ENCODE measurements at places on chromosomes 7 and 10.

DNA sequence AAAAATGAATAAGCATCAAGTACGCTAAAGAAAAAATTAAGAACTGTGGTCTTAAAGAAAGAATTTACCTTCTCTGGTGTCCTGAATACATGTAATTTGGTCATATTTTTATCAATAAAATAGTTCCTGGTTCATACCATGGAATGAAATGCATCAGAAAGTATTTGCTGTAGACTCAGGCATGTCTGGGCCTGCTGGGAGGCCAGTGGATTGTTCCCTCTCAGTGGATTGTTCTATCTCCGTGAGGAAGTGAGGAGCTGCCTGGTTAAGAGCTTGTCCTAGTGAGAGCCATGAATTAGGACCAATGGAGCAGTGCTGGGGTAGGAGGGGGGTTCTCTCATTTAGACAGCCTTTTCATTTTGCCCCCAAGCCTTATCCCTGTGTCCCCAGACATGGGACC is 211.7 kb upstream of the HABP2 start:
- DNase-seq, result no peak

- no peak for DNase-seq
These were observed 962 bp downstream of the ZKSCAN1 start for GRCh38 chr7:100016215-100016901.

- DNase-seq, result no peak
These were observed 100.9 kb downstream of the FOXL3 start for GRCh38 chr7:390761-391410.

DNA sequence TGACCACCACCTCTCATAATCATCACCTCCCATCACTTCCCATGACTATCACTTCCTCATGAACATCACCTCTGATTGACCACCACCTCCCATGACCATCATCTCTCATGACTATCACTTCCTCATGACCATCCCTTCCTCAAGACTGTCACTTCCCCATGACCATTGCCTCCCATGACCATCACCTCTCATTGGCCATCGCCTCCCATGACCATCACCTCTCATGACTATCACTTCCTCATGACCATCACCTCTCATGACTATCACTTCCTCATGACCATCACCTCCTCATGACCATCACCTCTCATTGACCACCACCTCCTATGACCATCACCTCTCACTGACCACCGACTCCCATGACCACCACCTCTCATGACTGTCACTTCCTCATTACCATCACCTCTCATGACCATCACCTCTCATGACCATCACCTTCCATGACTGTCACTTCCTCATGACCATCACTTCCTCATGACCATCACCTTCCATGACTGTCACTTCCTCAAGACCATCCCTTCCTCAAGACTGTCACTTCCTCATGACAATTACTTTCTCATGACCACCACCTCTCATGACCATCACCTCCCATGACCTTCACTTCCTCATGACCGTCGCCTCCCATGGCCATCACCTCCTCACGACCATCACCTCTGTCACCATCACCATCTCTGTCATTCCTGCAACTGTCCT is 51.6 kb downstream of the PDGFA start:
- DNase-seq, result no peak

GRCh38 chr10:77244286-77244685 is 393.3 kb downstream of the KCNMA1 start:
- DNase-seq, result no peak

- DNase-seq, result no peak
These were observed 14.3 kb downstream of the EFCAB10 start for GRCh38 chr7:105567024-105567423.

DNA sequence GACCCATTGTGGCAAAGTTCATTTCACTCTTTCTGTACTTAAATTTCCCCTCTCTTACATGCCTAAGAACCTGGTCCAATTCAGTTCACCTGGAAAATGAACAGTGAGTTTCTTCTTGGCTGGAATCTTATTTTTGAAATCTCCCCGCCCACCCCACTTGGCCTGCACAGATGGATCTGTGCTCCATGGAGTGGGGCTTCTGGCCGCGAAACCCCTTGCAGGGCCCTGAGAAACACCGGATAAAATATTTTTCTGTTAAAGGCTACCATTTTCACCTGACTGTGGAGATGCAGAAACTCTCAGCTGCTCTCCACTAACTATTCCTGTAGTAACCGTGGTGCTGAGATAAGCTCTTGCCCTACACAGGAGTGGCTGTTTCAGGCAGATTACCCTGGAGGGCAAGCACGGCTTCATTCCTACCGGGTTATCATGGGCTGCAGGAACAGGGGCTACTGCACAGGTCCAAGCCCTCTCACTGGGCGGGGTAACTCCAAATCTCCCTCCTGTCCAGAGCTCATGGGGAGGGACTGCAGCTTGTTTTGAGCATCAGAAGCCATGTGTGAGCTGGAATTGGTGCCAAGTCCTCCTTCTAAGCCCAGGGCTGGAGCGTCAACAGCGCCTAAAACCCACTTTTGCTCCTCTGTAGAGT is 118.9 kb downstream of the PRPF18 start:
- no peak for DNase-seq

DNA sequence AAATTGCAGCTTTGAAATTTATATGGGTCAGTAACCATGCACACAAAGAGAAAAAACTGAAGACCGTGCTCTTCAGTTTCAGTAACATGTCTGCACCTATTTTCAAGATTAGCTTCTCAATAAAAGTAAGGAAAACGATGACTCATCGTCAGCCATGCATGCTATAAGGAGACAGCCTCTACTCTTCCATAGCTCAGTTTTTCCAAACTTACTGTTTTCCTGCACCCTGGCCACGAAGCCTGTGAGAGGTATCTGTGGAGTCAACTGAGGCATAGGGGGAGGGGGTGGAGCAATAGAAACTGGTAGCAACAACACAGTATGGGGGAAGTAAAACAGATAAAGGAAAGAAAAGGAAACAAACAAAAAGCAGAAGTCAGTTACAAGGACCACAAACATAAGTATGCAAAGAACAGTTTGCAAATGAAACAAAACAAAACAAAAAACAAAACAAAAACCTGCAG is 58.0 kb downstream of the PDSS1 start:
- no peak for DNase-seq

DNA sequence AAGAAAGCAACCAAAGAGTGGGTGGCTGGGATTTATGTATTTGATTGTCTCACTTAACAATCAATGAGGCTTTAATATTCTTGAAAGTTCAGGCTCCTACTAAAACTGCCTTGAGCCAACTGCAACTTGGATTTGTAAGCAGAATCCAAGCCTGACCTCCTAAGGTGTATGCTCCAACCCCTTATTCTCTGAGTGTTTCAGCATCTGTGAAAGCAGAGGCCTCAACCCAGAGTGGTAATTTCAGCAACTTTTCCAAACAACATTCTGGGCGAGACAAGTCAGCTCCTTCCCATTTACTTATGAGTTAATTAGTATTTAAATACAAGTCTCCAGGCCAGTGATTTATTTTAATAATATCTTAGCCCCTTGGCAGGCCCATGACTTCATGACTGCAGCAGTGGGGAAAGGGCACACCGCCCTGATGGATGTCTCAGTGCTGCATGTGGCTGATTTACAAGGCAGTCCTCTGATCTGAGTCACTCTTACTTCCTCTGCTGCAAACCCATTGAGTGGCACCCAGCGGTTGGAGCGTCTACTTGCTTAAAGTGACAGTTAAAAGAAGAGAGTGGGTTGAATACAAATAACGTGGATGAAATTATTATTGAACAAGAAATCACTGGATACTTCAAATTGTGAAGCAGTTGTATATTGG is 209.1 kb downstream of the TRIL start:
- no peak for DNase-seq

GRCh38 chr7:1639532-1640175 is 30.4 kb upstream of the ELFN1 start:
- no peak for DNase-seq

- DNase-seq, result peak; percentile 85
These were observed 12.3 kb upstream of the OGA start for GRCh38 chr10:101830322-101831168.

GRCh38 chr7:35007768-35008167 is 29.5 kb downstream of the DPY19L1 start:
- DNase-seq, result no peak

- no peak for DNase-seq
These were observed 390.6 kb downstream of the SDK1 start for GRCh38 chr7:3691478-3692158.

DNA sequence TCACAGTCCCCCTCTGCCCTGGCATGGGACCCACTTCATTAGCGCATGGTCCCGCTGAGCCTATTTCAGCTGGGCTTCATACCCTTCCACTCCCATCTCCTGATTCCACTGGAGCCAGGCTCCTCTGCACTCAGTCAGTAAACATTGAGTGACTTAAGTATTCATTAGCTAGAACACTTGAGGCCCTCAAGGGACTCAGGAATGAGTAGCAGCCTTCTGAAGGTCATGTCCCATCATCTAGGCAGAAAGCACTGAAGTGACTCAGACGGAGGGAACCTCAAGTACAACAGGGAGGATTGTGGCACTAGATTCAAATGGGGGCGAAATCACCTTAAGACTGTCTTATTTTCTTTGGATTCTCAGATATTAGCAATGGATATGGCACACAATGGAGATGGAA is 186.6 kb upstream of the INHBA start:
- DNase-seq, result no peak

GRCh38 chr10:13503745-13504463 is 24.9 kb downstream of the BEND7 start:
- DNase-seq, result no peak

DNA sequence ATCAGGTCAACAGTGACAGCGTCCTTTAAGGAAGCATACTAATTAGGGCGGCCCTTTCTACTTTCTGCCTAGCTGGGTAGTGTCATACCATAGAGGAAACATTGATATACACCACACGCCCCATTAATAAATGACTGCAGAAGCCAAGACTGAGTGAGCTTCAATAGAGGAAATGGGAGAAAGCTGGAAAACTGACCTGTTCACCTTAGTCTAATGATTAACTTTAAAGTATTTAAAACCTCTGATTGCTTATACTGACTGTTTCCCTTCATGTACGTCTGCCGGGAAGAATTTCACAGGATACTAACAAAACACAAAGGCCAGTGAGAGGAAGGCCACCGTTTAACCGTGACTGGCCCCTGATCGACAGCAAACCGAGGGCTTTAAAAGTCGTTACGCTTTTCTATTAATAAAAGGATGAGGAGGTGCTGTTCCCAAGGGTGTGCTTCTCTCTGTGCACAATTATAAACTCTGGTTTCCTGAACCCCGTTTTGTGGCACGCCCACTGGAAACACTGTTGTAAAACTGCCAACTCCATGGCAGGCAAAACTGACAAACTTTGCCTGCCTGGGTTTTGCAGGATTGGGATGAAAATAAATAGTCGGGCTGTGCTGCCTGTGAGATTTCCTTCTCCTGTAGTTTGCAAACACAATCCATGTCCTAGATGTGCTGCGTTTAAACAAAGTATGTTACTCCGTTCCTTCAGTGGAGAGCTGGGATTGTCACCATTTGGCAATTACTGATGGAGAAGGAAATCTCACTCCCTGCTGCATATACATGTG is 137.6 kb downstream of the NRP1 start:
- no peak for DNase-seq

DNA sequence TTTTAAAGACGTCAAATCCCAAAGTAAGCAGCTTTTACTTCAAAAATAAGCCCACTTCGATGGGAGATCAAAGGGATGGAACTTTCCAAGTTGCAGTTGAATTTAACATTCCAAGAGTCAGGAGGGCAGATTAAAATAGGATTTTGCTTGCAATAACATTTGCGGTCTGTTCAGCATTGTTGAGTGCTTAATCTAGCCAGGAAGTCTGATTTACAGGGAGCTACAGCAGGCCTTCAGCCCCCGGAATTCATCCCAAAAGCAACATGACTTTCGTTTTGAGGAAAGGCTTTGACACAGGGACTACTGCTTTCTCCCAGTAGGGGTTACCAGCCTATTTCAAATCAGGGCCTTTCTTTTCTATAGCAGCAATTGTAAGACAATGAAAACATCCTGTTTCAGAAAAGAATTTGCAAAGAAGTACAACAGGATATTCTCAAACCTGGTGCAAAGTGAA is 279.6 kb upstream of the PITRM1 start:
- no peak for DNase-seq

- DNase-seq, result no peak
These were observed 2.5 kb downstream of the VOPP1 start for GRCh38 chr7:55569797-55570196.

- DNase-seq, result no peak
These were observed 437.1 kb upstream of the PHF14 start for GRCh38 chr7:10536561-10536960.

- no peak for DNase-seq
These were observed 5.2 kb upstream of the YAE1 start for GRCh38 chr7:39560997-39561396.

- no peak for DNase-seq
These were observed 1.4 kb upstream of the VSTM4 start for GRCh38 chr10:49116509-49117375.

DNA sequence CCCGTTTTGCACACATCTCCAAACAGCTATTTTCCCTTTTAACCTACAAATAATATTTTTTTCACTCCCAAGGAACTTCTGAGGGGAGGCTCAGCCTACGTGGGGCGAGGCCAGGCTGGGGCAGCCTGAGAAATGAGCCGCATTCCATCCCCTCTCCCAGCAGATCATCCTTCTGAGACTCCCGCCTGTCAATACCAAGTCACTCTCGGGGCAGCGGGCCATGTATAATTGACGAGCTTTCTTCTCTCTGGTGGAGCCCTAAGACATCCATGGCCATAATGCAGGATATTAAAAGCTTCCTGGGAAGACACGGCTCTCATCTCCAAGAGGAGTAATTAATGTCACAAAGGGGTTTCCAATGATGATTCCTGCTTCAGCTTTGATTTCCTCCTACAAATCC is 37.8 kb upstream of the CHST15 start:
- DNase-seq, result no peak

- no peak for DNase-seq
These were observed 5.4 kb downstream of the CEP41 start for GRCh38 chr7:130435311-130435854.

DNA sequence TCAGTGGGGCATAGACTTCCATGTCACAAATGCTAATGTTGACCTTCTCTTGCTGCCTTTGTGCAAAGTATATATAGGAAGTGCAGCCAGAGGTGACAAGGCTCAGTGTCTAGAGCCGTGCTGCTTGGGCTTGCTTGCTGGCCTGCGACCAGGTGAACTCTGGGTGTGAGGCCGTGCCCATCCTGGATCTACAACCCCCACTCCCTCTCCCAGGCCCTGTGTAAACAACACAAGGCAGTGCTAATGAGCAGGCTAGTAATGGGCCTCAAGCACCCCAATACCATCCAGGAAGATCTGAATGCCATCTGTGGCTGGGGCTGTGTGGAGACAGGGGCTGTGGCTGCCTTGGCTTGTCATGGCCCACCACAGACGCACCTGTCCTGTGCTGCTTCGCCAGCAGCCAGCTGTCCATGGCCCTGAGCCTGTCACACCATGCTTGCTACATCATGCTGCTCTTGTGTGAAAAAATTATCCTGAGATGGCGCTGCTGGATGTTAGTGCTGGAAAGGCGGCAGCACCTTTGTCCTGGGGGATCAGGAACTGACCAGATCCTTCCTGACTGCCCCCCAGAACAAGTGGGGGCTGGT is 107.6 kb upstream of the ZNF92 start:
- DNase-seq, result no peak

GRCh38 chr7:26337232-26337865 is 45.7 kb downstream of the SNX10 start:
- no peak for DNase-seq

Measured in tibial nerve (tissue), 4 donors.